ENCODE measurements at places on chromosomes 16 and 17.

GRCh38 chr17:34720760-34721159 lies 141.4 kb downstream of the TMEM132E start:
- DNase-seq, result no peak

GRCh38 chr16:29849505-29849904 lies 13.5 kb downstream of the CDIPT start:
- no peak for DNase-seq

GRCh38 chr17:8117980-8118768 lies at the start of gene ALOXE3:
Gene ALOXE3 (minus strand): TSS chr17:8118514. CDS start chr17:8117990, 524 bp downstream.
- DNase-seq, result peak; percentile 16

DNA sequence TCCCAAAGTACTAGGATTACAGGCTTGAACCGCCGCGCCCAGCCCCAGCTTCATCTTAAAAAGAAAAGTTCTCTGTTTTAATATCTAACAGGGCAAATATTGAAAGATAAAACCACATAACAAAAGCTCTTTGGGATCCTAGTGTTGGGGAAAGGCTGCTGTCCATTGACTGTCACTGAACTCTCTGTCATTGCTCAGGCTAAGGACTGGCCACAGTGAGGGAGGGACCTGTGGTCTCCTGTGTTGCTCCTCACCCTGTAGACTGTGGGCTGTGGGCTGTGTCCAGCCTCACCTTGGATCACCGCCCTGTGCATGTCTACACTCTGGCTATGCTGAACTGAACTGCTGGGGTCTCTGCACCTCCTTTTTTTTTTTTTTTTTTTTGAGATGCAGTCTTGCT lies 11.3 kb upstream of the PYDC1 start:
- no peak for DNase-seq

DNA sequence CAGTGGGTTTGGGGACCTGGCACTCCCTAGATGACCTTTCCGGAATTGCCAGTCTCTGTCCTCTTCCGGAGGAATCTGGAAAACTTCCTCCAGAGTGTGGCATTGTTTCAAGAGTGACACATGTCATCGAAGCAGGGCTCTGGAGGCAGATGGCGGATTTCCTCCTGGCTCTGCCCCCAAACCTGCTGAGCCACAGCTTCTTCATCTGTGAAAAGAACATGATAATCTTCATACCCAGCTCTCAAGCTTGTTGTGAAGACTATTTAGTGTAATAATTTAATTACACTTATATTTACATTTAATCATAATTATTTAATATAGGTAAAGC lies 19.7 kb upstream of the TEX2 start:
- DNase-seq, result no peak

- DNase-seq, result no peak
These were observed 19.1 kb upstream of the APOH start for GRCh38 chr17:66248285-66248684.

GRCh38 chr17:48453447-48453846 lies 23.4 kb upstream of the SKAP1 start:
- no peak for DNase-seq

DNA sequence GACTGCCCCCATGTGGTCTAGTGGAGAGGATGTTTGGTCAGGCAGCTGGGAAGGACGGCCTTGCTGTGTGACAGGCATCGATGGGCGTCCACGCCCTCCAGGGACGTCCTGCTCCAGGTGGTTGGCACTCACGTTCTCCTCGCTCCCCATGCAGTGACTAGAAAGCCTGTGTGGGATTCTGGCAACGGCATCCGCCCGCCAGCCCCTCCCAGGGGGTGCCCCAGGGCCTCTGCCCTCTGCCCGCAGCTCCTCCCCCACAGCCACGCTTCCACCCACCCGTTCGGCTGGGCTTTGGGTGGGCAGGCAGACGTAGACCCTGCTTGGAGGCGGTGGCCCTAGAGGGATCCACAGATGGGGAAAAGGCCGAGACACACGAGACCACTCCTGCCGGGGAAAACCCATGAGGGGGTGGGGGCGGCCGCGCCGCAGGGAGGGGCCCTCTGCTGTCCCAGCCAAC lies 4.7 kb upstream of the IL17C start:
- DNase-seq, result no peak

GRCh38 chr17:79802736-79803420 lies 6.0 kb upstream of the CBX8 start:
- DNase-seq, result no peak

DNA sequence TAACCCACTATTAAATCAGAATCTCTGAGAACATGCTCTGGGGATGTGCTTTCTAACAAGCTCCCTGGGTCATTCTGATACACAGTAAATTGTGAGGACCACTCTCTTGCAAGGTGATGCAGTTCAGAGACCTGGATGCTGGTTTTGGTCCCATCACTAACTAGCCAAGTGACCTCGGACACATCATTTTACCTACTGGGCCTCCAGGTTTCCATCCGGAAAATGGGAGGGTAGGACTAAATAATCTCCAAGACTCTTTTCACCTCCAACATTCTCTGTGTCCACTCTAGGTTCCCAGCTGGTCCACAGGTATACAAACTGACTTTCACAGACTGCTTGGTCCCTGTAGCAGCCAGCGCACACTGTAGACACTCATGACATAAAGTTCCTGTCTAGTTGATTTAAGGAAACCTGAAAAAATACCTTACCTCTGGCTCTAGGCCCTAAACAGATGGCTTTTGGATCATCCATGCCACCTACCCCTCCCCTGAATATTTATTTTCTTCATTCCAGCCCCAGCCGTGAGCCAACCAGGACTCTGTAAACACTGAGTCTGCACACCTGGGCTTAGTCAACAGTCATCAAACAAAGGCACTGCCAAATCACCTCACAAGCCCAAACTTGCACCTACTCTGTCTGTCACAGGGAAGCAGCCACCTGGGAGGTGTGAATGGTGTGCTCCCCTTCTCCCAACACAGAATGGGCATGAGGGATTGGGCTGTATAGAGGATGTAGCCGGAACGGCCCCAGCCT lies 51.3 kb upstream of the MRPS23 start:
- DNase-seq, result no peak

DNA sequence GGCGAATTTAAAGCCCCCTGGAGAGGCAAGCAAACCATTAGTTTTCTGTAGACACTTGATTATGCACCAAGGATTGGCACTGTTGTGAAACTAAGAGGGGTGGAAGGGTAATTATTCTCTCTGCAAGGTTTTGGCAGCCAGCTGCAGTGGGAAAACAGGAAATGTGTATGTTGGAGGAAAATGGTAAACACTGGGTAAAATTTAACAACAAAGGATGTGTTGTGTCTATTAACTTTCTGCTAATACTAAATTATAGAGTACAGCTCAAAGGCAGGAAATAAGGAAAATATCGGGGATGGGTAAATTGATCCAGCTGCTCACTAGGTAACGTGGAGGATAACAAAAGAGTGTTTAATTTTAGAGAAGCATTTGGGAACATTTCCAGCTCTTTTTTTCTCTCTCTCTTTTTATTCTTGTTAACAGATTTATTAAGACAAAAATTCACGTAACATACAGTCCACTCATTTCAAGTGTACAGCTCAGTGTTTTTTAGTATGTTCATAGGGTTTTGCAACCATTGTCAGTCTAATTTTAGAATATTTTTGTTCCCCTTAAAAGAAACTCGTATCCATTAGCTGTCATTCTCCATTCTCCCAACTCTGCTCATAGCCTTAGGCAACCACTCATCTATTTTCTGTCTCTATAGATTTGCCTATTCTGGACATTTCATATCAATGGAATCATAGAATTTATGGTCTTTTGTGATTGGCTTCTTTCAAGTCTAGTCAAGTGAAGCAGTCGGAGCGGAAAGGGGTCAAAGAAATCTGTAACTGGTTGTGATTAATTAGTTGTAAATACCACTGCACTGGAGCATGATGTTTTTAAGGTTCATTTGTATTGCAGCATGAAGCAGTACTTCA lies 41.8 kb downstream of the TANGO6 start:
- no peak for DNase-seq

DNA sequence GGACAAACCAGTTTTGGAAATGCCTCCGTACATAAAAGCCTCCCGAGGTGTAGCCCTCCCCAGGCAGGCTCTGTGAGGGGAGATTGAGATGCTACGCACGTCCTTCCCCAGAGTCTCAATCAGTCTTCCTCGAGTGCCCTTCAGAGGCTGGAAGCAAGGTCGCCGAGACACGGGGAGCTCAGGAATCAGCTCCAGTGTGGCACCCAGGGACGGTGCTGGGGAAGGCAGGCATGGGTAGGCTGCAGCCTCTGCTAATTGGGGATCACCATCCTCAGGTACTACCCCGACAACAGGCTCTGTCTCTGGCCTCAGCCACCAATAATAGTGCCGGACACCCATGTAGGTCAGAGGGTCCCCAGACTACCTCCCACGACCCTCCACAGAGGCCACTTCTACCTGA lies 28.1 kb upstream of the GSG1L start:
- DNase-seq, result no peak

DNA sequence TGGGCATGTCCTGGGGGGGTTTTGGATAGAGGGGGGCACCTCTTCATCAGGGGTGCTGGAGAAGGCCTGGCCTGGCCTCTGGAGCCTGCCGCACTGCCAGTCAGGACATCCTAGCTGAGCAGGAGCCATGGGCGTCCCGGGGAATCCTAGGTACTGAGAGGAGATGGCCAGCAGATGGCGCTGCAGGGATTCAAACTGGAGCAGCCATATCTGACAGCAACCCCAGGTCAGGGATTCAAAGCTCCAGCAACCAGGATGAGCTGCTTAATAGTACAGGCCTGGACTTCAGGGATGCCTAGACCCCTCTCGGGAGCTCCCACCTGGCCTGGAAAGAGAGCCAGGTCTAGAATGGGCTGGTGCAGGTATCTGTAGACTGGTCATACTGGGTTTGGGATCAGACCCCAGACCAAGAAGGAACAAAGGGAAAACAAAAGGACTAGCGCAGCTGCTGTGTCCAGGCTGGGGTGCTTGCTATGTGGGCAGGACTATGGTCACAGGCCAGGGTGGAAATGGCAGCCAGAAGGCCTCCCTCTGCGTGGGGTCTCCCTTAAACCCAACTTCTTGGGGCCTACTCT lies 306.9 kb upstream of the RBFOX1 start:
- no peak for DNase-seq

GRCh38 chr17:47695429-47696376 lies 1.7 kb downstream of the TBKBP1 start:
- DNase-seq, result no peak

GRCh38 chr16:66299349-66299748 lies 67.1 kb upstream of the CDH5 start:
- no peak for DNase-seq

DNA sequence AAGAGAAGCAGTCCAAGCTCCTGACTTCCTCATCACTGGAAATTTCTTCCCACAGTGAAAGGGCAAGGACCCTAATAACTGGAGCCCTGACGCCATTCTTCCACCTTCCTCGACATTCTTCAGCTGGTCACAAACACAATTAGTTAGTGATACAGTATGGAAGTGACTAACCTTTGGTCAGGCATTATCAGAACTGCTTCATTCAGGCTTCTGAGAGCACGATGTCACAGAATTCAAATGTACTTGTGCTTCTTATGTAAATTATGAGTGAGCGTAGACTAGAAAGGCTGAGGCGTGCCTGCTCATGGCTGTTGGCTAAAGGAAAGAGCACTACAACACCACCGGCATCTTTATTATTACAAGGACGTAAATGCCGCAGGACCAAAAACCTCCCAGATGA lies 302.9 kb upstream of the AXIN2 start:
- DNase-seq, result no peak

DNA sequence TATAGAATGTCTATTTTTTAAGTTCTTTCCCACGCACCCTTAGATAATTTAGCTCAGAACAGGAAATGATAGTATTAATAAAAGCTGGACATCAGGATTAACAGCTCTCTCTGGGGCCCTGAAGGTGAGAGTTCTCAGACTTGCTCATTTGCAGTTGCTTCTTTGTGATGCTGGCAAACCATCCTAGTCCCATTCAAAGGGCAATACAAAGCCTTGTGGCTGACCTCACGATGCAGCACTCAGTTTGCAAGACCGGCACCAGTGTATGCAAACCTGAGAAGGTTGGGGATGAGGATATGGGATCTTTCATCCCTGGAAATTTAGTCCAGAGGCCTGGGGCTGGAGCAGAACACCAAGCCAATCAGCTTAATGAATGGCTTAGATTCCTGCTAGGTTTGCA lies 29.3 kb downstream of the STH start:
- no peak for DNase-seq

- no peak for DNase-seq
These were observed 249.4 kb downstream of the WWOX start for GRCh38 chr16:78348886-78349285.
